OCI-LY7 (cell line): ENCODE measurements at places on chromosomes 7 and 10. TPM values are rescaled to one million over a fixed set of nuclear protein-coding genes. Genes with fewer than 3 reads are reported as not detected.

- no peak for DNase-seq
Measured at GRCh38 chr10:128898133-128898915, 568.7 kb upstream of the MGMT start.

GRCh38 chr7:22435720-22436119 is 64.3 kb downstream of the STEAP1B start:
- peak; percentile 59 for DNase-seq

- no peak for DNase-seq
Measured at GRCh38 chr7:17638727-17639126, 301.6 kb downstream of the SNX13 start.

GRCh38 chr7:128137181-128137580 is 103.9 kb upstream of the LEP start:
- no peak for DNase-seq

- DNase-seq, result no peak
Measured at GRCh38 chr10:90855126-90855525, 2.7 kb downstream of the HTR7 start.

DNA sequence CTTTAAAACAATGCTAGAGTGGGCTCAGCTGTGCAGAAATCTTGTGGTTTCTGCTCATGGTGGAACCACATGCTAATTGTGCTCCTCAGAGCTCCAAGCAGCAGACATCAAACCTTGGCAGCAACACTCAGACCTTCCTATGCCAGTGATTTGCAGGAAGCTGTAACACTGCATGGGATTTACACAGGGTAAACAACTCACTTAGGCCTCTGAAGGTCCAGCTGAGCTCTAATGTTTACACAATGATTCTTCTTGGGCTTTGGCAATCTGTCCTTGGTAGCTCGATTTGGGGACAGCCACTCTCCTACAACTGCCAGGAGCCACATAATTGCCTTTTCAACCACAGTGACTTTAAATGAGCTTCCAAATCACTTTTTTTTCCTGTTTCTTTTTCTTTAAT is 97.7 kb upstream of the PDLIM1 start:
- no peak for DNase-seq

GRCh38 chr10:61284222-61284890 is 168.8 kb downstream of the TMEM26 start:
- peak; percentile 56 for DNase-seq

TDRD1 gene
- total RNA-seq, result not detected in 2 replicates
